CD4-positive, alpha-beta T cell treated with Interleukin-10 for 1 hour (primary cell): ENCODE measurements at places on chromosomes 3 and 15.

- no peak for DNase-seq
Measured at GRCh38 chr15:32936283-32936918, 218.6 kb downstream of the GREM1 start.

DNA sequence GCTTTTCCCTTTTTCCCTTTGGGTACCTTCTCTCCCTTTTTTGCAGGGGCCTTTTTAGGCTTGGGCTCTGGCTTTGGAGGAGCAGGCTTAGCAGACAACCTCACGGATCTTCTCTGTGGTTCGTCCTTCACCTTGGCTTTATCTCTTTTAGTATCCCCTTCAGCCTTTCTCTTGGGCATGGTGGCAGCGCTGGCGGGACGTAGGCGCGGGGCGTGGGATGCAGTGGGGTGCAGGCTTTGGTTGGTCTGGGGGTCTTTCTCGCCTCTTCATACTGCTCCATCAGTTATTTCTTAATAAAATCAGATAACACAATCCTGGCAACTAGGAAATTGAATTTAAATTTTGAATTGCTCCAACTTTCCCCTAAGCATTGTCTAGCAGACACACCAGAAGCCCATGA lies 11.3 kb upstream of the ATP1B3 start:
- no peak for DNase-seq

- no peak for DNase-seq
Measured at GRCh38 chr3:54714035-54714434, 213.8 kb downstream of the LRTM1 start.

- DNase-seq, result no peak
Measured at GRCh38 chr3:22371607-22372291, 620.7 kb upstream of the ZNF385D start.

DNA sequence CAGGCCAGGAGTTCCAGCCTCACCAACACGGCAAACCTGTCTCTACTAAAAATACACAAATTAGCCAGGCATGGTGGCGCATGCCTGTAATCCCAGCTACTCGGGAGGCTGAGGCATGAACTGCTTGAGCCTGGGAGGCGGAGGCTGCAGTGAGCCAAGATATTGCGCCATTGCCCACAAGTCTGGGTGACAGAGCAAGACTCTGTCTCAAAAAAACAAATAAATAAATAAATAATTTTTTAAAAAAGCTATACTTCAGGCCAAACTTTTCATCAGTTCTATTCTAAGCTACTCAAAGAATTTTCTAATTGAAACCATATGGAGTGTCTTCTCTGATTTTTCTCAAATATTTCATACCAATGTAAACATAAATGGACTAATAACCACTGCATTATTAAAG lies 43.5 kb downstream of the PHC3 start:
- no peak for DNase-seq

DNA sequence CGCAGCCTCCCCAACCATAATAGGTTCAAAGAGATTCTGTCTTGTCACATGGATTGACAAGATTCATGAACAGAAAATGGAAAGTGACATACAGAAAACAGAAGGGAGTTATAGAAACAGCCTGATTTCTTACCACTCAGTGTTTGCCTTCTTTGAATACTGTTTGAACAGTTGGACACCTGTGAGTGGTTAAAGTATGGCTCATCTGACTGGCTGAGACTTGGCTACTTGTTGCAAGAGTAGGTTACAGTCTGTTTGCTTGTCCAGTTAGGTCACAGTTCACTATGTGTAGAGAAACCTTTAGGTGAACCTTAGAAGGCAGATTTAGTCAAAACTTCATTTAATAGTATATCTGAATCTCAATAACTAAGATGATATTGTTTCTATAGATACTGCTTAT lies 1003.9 kb upstream of the EPHA6 start:
- DNase-seq, result no peak

DNA sequence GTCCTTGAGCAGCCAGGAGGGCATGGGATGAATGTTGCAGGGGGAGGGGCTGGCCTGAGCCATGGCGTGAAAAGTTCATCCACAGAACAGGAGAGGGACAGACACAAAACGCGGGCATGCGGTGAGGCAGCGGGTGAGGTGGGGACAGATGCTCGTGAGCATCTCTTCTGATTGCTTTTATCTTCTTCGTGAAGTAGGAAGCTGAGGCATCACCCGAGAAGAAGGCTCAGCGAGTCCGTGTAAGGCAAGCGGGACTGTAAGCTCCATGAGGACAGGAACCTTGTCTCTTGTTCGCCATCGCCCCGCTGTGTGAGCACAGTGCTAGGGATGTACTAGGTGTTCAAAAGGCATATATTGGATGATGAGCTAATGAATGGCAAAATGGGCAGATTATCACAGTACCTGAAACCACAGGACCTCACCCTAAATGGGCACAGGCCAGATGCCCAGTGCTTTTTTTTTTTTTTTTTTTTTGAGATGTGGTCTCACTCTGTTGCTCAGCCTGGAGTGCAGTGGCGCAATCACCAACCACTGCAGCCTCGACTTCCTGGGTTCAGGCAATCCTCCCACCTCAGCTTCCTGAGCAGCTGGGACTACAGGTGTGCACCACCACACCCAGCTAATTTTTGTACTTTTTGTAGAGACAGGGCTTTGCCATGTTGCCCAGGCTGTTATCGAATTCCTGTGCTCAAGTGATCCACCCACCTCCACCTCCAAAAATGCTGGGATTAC lies 46.8 kb downstream of the CPN2 start:
- DNase-seq, result no peak

GRCh38 chr3:171825222-171825828 lies 15.0 kb upstream of the PLD1 start:
- no peak for DNase-seq

GRCh38 chr3:7423995-7424394 lies 563.1 kb downstream of the GRM7 start:
- DNase-seq, result no peak

DNA sequence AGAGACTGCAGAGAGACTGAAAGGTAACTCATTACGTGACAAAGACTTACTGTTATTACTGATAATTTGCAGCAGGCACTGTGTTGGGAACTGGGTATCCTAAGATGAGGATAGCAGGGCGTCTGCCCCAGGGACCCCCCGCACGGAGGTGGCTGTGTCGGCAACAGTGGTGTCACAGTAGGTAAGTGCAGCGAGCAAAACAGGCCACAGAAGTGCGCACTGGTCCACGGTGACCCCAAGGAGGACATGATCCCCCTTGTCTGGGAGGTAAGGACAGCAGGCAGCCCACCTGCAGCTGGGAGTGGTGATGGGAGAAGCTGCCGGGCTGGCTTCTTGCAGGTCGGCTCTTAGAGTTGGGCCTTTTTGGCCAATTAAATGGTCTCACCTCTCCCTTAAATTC lies 82.9 kb downstream of the FAM43A start:
- DNase-seq, result no peak

GRCh38 chr15:80870893-80871292 lies 91.7 kb downstream of the CEMIP start:
- DNase-seq, result no peak

GRCh38 chr3:146160321-146160963 lies 542 bp downstream of the PLOD2 start:
- DNase-seq, result no peak

GRCh38 chr3:186994000-186994955 lies 64.0 kb downstream of the ST6GAL1 start:
- no peak for DNase-seq

GRCh38 chr15:83318861-83319415 lies 34.5 kb upstream of the BNC1 start:
- DNase-seq, result no peak

DNA sequence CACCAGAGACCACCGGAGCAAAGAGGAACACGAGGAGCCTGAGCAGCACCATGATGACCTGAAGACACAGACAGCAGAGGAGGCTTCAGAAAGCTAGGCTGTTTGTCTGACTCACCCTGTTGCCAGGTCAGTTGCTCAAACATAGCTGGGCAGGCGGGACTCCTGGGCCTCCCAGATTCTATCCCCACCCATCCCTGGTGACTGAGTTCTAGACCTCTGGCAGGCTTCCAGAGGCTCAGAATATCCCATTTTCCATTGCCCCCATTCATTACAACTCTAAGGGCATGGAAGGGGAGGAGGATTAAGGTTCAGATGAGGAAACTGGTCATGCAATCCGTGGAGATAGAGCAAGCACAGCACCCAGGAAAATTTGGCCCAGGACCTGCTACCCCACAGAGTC lies at the start of gene CDHR4:
Gene CDHR4 (minus strand): TSS at position 113 of the 400 bp plus-strand sequence. CDS start 61 bp downstream, at position 52.
- no peak for DNase-seq

GRCh38 chr3:54760201-54760600 lies 167.7 kb downstream of the LRTM1 start:
- DNase-seq, result no peak

DNA sequence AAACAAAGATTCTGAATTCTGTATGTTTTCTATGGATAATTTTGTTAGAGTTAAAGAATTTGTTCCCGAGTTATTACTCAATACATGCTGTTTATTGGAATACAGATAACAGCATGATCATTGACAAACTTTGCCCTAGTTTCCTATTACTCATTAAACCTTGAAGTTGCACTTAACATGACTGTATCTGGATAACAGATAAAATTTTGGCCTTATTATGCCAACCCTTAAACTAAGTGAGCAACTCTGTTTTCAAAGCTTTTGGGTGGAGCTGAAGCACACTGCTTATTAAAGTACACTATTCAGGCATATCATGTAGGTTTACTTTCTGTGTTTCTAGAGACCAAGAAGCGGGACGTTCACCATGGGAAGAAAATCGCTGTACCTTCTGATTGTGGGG lies at the start of gene AADAC:
Gene AADAC (plus strand): TSS at position 318 of the 400 bp plus-strand sequence. CDS start 47 bp downstream, at position 365.
- DNase-seq, result no peak

GRCh38 chr3:137692803-137693431 lies 71.2 kb upstream of the SOX14 start:
- DNase-seq, result no peak

GRCh38 chr3:194330160-194330559 lies 21.0 kb downstream of the CPN2 start:
- no peak for DNase-seq

DNA sequence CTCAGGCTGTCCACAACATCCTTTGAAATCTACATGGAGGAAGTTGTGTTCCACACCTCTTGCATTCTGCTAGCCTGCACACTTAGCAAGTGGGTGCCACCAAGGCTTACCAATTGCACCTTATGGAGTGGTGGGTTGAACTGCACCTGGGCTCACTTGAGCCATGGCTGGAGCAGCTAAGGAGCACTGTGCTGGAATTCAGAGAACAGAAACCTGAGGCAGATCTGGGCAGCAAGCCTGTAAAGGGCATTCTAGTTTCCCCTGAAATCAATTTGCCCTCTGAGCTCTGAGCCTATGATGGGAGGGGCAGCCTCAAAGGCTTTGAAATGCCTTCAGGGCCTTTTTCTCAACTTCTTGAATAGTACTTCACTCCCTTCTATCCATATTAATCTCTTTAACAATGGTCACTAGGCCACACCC lies 18.0 kb downstream of the BTLA start:
- no peak for DNase-seq

DNA sequence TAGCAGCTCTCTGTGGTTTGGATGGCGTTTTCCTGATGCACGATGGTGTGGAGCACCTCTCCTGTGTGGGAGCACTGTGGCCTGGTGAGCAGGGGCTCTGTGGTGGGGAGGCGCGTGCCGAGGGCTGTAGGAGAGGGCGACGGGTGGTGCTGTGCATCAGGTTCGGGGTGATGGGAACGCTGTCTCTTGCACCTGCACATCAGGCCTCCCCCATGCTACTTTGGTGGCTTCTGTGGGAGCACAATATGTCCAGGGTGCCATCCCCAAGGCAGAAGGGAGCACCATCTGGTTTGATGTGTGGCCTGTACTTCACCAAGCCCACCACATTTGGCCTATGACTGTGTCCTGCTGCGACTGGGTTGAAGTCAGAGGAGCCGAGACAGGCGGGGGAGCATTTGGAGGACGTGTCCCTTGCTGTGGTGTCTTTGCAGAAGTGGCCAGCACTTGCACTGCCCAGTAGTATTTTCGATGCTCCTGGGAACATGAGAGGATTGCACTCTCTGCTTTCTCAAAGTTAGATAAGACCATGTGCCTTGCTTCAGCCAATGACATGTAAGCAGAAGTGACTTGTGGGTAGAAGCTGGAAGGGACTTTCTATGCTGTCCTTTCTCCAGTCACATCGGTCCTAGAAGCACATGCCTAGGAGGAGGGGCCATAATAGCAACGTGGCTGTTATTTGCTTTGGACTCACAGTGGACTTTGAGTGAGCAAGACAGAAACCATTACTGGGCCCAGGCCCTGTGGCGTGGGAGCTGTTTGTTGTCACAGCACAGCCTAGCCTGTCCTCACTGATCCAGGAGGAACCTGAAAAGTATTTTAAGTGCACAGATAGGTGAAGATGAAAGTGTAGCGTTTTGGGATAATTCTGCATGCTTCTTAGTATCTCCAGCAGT lies 72.1 kb downstream of the APBA2 start:
- DNase-seq, result no peak

DNA sequence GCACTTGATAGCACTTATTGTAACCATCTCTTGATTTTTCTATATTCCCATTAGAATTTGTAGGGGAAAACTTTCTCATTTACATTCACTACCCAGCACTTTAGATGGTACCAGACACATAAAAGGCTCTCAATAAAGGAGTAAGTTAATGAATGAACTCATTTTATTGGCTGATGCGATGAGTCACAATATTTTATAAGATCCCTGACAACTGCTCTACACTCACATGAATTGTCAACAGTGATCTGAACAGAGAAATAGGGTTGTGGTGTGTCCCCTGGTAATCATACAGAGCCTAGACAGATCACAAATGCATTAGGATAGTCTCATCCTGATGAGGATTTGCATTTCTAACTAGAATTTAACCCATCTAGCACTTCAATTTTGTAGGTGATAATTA lies 567.6 kb upstream of the ARPP21 start:
- DNase-seq, result no peak

DNA sequence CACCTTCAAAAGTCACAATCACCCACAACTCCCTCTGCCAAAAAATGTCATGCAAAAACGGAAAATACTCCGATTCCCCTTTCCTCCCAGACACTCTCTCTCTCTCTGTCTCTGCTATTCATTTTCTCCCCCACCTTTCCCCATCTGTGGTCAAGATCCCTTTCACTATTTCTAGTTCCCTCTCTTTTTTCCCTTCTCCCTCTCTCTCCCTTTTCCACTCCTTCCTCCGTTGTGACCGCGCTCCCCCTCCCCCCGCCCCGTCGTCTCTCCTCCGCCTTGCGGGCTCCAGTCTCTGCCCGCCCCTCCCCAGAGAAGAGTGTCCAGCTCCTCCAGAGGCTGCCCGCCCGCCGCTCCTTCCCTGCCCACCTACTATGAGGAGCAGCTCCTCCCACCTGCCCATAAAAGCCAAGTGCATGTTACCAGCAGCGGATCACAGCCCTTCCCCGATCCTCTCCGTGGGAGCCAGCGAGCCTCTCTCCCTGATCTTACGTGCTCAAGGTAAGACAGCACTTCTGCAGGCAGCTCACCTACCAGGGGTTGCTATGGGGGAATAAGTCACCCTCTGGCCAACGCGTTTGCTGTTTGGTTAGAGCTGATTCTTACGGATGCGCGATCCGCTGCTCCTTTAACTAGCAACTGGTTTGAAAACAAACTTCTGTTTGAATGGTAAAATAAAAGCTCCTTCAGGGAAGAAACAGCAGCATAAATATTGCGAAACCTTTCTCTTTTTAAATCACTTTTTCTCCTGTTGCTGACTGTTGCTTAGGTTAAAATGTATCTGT lies at the start of gene COL8A1:
Gene COL8A1 (plus strand): TSS at position 428 of the 782 bp plus-strand sequence. CDS start 152,089 bp downstream, outside the sequence.
- no peak for DNase-seq

GRCh38 chr3:134249296-134249841 lies 1.3 kb downstream of the RYK start:
- peak; percentile 7 for DNase-seq
